Neural crest cell (in vitro differentiated cells): ENCODE measurements at places on chromosomes 5 and 9. TPM values are rescaled to one million over a fixed set of nuclear protein-coding genes. Genes with fewer than 3 reads are reported as not detected.

DNA sequence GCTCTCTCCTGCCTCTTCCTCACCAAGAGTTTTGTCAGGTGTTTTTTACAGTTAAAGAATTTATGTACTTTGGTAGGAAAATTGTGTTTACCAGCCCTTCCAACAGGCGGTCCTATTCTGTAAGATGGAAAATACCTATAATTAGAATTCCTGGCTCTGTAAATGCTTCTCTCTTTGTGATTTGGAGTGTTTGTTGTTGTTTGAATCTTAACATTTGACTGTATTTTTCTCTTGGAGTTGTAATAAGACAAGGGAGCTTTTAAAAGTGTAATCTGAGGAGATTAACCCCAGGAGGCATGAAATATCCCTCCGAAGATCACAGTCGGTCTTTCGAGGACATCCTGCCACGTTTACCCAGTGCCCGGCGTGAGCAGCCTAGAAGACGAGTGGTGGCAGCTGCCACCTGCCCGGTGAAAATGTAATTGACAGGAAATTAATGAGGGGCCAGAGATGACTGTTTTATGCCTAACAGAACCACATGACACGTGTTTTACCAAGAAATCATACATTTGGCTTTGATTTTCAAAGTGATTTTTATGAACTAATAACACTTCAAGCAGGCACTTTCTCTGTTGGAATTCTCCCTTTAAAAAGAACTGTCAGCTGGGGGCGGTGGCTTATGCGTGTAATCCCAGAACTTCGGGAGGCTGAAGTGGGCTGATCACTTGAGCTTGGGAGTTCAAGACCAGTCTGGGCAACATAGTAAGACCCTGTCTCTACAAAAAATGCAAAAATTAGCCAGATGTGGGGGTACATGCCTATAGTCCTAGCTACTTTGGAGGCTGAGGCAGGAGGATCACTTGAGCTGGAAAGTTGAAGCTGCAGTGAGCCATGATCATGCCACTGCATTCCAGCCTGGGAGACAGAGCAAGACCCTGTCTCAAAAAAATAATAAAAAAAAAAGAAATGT lies 20.0 kb downstream of the ANKRD33B start:
- H3K27me3 ChIP-seq, result peaks cover 82% of the 10 kb centered on the region
- no peak overlapping the region for H3K27ac ChIP-seq
- H3K4me1 ChIP-seq, result no peaks in the 10 kb centered on the region
- H3K4me3 ChIP-seq, result no peak overlapping the region
- H3K36me3 ChIP-seq, result peaks cover 3% of the 10 kb centered on the region

The PAEP gene
- total RNA-seq, result not detected in 2 replicates

The ACSL6 gene
- 0.84 and 1.7 TPM in 2 replicates for total RNA-seq

The LRRC19 gene
- not detected in 2 replicates for total RNA-seq
